Activated CD8-positive, alpha-beta memory T cell treated with anti-CD3 and anti-CD28 coated beads for 1 hour (primary cell): ENCODE measurements at places on chromosomes 2 and 18.

DNA sequence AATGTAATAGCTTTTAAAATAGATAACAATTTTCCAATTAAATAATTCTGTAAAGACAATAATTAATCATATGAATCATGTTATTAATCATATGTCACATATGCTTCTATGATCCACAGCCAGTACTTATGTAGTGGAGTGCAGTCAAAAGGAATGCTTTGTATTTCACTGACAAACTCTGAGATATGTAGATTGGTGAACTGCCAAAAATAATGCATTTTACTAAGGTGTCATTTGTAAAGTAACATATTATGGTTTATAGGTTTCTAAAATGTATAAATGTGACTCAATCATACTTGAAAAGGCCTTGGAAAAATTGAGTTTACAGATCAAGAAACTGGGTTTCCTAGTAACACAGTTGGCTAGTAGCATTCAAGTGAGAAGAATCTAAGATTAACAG lies 93.8 kb upstream of the KCNH7 start:
- no peak for DNase-seq

- DNase-seq = no peak
These were observed 23.8 kb downstream of the SMAD4 start for GRCh38 chr18:51053814-51054213.

DNA sequence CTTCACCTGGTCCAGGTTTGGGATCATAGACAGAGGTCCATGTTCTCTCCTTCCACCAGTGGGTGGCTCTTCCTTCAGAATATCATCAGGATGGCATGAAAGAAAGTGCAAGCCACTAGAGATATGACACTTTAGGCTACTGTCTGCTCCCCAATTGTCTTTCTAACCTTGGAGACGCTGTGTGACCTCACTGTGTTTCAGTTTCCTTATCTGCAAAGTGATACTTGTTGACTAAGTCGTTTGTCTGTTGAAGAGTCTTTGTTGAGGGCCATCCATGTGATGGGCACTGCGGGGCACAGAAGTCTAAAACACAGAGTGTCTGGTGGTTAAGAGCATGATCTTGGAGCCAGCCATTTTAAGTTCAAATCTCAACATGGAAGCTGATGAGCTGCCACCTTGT lies 259.9 kb upstream of the THSD7B start:
- no peak for DNase-seq

DNA sequence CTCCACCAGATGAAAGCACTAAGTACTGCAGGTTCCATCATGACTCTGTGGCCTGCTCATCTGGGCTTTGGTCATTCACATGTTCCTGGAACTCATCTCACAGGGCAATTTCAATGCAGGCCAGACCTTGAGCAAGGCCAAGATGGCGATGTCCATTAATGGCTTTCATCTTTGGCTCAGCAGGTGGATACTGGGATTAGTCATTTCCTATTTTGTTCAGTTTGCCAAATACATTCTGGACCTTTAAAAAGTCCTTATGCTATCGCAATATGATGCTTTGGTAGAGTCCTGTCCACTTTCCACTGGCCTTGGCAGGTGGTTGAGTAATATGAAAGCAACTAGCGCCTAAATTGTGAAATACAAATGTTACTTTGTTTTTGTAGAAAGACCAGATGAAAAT lies 170.1 kb upstream of the REV1 start:
- no peak for DNase-seq

- DNase-seq = no peak
These were observed 109.1 kb downstream of the HAUS1 start for GRCh38 chr18:46213295-46213694.

GRCh38 chr2:148906124-148906523 lies 31.1 kb downstream of the KIF5C start:
- no peak for DNase-seq

GRCh38 chr2:222945887-222946286 lies 85.1 kb downstream of the ACSL3 start:
- no peak for DNase-seq

DNA sequence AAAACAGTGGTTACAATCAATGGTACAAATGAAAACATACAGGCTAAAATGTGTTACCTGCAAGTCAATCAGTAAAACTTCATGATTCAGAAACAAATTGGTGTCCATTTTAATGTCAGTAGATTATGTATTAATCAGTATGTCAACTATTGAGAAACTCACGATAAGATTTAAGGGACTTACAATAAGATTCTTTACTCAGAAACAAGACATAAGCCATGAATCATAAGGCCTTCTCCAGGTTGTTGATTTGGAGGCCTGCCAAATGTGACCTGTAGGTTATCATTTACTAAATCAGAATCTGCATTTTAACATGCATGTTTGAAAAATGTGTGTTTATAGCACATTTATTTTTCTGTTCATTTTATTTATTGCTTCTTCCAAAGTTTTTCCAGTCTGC lies 623.1 kb downstream of the CCDC85A start:
- no peak for DNase-seq

DNA sequence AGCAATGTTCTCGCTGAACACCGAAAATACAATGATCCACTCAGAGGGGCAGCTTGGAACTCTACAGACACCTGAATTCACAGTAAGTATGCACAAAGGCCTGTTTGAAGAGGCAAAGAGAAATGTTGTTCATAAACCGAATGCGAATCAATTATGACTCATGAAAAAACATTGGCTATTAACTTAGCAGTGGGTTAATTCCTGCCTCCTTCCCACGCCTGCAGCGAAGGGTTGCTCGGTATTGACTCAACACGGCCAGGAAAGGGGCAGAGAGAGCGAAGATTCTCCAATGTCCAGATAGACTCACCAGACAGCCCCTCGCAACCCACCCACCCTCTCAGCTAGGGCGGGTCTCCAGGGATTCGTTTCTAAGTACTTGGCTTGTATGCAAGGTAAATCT lies 9.4 kb downstream of the CRACDL start:
- no peak for DNase-seq

DNA sequence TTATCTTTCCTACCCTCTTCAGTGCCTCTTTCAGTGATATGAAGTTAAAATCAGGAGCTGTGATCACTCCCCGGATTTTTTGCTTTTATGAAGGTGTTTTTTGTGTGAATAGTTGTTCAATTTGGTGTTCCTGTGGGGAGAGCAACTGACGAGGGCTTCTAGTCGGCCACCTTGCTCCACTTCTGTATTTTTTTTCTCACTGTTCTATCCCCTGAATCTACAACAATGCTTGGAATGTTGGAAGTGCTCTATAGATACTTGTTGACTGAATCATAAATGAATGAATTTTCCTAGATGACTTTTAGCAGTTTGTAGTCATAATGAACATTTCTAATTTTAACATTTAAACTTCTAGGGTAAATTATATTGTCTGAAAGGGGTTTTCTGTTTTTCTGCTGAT lies 247.3 kb downstream of the ZNF385B start:
- no peak for DNase-seq

- DNase-seq = no peak
These were observed 25.4 kb upstream of the SCN7A start for GRCh38 chr2:166519391-166519962.

DNA sequence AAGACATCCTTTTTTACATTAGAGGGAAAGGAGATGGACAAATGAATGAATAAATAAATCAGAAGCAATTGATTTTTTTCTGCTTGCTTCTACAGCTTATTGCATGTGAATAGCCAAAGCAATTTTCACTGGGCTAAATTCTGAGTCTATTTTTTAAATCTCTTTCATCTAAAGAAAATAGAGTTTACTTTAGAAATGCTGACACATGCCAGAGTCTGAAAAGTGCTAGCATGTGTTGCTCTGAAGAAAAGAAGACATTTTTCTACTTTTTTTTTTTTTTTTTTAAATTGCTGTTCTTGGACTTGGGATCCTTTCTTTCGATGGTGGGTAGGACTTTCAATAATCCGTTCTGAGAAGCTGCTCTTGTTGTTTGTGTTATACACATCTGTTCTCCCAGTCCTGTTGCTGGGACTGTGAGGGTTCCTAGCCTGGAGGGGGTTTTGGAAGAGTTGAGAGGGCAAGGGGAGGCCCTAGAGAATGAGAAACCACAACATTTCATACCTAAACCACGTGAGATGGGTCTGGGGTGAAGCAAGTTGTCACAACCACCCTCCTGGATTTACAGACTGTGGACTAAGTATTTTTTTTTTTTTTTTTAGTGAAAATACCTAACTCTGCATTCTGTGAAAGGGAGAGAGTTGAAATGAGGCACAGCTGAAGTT lies 193.5 kb downstream of the PRKCE start:
- no peak for DNase-seq

DNA sequence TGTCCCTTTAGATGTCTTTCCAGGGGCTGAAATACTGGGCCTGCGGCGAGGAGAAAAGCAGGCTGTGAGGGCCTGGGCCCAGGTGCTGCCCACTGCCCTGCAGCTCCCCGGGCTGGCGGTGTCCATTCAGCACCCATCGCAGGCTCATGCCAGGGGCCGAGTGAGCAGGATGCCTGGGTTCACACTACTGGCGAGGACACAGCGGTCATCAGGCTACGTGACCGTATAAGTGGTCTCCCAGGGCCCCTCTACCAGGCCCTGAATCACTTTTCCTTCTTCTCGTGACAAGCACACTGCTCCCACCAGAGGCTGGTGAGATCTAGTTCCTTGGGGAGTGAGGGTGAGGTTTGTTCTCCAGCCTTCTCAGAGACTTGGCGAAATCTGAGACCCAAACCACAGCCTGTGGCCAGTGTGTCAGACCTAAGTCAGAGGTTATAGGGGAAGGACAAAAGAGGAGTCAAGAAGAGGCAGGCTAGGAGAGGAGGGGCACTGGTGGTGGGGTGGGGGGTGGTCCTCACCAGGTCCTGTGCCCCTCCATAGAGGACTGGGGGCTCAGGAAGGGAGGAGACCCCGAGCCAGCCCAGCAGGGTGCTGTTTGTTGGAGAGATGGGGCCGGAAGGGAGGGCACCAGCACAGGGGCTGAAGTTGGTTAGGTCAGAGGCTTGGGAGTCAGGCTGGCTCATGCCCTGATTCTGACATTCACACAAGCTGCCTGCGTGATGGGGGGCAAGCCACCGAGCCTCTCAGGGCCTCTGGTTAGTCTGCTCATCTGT lies 6.6 kb upstream of the SEMA4C start:
- no peak for DNase-seq

DNA sequence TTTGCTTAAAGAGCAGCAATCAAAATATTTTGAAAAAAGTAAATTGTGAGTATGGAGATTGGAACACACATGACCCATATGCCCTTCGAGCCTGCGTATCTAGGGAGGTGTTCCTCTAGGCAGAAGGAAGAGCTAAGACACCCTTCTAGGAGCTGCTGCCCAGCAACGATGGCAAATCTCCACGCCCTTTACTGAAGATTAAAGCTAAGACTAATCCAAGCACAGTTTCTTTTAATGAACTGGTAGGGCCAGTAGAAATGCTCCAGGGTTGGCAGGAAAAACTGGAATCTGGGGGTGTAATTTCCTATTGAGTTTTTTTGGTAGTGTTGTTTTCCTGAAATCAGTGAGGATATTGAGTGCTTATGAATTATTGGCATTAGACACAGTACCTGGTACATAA lies 712 bp upstream of the SERPINB13 start:
- no peak for DNase-seq

GRCh38 chr2:217160103-217160743 lies 300.4 kb upstream of the TNP1 start:
- DNase-seq = no peak

DNA sequence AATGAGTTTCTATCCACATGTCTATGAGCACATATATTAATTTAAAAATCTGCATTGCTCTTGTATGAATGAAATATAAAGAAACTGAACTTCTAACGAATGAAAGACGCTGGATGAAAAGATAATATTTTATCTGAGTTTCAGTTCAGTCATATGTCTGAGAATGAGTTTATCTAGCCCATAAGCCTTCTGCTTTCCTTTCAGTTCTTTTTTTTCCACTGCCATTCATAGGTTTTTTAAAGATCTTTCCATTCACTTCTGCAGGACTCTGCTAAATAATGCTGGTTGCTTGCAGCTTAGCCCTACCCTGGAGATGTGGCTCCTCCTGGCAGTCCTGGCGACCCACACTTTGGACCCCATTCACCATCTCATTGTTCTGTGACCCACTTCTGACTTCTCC lies 109.0 kb downstream of the BCL2 start:
- no peak for DNase-seq

- no peak for DNase-seq
These were observed 6.8 kb downstream of the PKP4 start for GRCh38 chr2:158463496-158464095.

- no peak for DNase-seq
These were observed 1.4 kb upstream of the ZNF804A start for GRCh38 chr2:184596819-184597411.

DNA sequence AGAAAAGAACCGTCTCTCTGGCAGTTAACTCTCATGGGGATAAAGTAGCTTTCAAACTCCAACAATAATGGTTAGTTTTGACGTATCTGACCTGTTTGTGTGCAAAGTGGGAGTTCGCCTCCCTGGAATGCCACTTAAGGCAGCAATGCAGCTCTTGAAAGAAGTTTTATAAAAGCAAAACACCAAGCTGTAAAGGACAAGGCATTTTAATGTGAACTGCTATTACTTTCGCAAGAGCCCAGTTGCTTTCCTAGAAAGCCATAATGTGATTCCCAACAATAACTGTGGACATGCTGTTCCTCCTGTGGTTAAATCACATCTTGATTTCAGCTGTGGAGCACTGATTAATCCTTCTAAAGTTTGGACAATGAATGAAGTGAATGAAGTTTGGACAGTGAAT lies 303.7 kb downstream of the PTPRM start:
- DNase-seq = no peak

DNA sequence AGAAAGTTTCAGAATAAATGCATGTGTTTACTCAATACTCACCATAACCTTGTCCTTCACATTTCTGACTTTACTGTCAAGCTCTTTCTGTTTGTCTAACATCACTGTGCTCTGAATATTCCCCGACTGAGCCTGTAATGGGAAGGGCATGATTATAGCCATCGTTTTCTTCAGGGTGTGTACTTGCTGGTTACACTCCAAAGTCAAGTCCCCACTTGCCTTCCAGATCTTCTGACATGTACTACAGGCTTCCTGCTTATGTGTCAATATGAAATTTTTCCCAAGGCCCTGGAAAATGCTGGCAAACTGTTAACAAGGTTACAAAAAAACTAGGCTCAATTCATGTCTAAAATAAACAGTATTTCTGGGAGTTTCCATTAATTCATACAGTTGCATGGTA lies 12.9 kb downstream of the STAT1 start:
- no peak for DNase-seq

DNA sequence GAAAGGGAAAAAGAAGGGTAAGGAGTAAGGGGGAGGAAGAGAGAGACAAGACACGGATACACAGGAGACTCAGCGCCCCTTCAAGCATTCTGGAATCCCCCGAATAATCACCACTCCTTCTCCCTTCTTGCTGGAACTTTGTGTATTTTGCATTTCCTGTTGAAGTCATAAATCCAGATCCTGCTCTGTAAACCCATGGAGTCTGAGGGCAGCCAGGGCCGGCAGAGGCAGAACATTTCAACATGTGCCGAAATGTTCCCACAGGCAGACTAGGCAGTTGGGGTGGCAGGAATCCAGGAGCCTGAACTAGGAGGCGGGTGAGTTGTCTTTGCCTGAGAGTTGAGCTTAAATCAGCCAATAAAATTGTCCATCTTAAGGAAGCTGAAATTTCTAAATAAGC lies 193.1 kb downstream of the SH3RF3 start:
- no peak for DNase-seq

DNA sequence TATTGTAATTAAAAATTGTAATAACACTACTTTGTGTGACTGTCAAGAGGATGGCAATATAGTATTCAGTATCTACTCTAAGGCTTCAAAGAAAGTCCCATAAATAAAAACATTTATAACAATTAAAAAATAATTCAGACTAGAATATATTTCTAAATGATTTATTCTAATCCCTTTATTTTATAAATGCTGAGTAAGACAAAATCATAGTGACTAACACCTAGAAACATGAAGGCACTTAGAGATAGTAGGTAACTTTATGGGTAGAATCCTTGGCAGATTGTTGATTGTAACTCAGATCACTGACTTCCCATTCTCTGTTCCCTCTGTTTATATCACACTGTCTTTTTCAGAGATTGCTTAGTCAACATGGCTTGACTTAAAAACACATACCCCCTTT lies 78.6 kb upstream of the EPB41L5 start:
- DNase-seq = no peak
